DMS 273 treated with DMSO at 0.1 percent for 48 hours (cell line): ENCODE measurements at places on chromosomes 7 and 10.
A peak's percentile ranks its signal among the peaks of the same experiment; 100 is the strongest.

DNA sequence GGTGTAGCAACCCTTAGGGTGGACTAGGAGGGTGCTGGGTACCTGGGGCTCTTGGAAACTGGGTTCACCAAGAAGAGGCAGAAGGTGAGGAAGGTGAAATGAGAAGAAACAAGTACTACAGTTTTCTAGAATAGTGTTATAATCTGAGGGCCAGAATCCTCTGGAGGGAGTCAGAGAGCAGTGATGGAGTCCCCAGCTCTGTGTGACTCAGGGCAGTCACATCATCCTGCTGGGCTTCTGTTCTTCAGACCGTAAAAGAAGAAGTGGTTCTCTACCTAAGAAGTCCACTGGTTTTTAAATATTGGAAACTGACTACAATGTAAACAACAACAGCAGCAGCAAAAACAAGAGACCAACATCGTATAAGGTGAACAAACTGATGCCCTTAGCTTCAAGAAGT, 197.3 kb downstream of the PRPF18 start:
- DNase-seq, result no peak

DNA sequence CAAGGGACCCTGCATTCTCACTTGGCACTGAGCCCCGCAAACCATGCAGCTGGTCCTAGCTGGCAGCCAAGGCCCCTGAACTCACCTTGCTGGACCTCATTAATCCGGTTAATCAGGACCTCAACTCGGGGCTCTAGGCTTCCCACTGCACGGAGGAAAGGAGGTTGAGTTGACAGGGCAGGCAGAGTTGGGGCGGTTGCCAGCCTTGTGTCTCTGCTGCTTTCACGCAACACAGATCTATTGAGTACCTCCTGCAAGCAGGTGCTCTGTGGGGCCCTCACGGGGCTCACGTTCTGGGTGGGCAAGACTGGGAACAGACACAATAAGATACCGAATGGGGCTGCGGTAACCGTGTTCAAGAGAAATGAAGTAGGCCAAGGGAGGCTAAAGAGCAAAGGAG, 6.2 kb downstream of the SYCE1 start:
- no peak for DNase-seq

DNA sequence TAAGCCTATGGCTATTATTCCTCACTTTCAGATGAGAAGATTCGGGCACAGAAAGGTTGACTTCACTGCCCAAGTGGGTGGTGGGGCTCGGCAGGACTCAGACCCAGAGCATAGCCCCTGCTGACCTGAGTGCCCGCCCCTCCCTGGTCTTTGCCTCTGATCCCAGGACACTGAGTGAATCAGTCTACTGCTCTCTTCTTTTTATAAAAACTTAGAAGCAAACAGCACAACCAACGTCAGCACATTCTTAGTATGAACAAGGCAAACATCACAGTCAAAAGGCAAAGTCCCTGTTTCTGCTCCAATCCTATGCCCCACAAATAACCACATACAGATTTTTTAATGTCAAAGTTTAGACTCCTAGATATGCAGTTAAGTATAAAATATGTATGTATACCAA, 237.8 kb downstream of the ZMYND11 start:
- no peak for DNase-seq

DNA sequence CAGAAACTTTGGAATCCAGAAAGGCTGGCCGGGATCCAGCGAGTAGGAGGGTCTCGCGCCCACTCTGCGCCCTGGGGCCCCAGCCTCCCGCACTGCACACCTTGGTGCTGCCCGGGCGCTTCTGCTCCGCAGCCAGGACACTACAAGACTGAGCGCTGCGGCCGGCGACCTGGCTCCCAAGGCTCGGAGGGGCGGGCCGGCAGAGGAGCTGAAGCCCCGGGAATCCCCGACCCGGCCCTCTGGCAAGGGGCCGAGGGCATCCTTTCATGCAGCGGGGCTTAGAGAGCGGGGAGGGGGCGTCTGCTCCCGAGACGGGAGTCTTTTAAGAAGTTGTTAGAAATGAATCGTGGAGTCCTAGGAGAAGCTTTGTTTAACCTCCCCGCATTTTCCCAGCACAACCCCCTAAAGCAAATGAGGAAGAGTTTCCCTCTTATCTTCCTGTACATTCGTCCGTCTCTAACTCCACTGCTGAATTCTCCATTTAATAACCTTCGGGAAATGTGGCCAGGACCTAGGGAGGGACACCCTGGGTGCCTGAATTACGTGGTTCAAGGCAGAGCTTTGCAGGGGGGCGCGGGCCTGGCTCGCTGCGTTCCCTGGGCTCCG, 1.1 kb downstream of the VWC2 start:
- no peak for DNase-seq

- DNase-seq, result peak; percentile 61
Measured at GRCh38 chr7:29194594-29195427, at the start of gene CHN2. TSS of gene CHN2 (plus strand) at chr7:29194775.

GRCh38 chr10:60733517-60733822, 44.8 kb upstream of the CDK1 start:
- no peak for DNase-seq

- DNase-seq, result no peak
Measured at GRCh38 chr7:78253850-78254725, 455.5 kb downstream of the PHTF2 start.

DNA sequence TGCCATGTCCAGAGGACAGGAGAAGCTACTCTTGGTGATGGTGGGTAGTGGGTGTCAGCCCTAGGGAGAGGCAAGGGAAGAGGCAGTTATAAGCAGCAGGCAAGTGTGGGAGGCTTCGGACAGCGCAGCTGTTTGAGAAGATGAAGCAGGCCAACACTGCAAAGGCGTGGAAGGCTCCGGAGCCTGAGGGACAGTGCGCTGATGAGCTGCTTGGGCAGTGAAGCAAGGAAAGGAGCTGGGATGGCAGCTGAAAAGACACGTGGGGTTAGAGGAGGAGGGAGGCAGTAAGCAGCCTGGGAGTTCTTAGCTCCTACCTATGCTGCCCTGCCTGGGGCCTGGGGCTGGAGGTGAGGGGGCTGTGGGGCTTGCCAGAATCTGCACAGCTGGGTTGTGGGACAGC, 50.1 kb upstream of the CRTAC1 start:
- DNase-seq, result no peak

GRCh38 chr7:5296611-5297226, 14.0 kb downstream of the SLC29A4 start:
- no peak for DNase-seq

DNA sequence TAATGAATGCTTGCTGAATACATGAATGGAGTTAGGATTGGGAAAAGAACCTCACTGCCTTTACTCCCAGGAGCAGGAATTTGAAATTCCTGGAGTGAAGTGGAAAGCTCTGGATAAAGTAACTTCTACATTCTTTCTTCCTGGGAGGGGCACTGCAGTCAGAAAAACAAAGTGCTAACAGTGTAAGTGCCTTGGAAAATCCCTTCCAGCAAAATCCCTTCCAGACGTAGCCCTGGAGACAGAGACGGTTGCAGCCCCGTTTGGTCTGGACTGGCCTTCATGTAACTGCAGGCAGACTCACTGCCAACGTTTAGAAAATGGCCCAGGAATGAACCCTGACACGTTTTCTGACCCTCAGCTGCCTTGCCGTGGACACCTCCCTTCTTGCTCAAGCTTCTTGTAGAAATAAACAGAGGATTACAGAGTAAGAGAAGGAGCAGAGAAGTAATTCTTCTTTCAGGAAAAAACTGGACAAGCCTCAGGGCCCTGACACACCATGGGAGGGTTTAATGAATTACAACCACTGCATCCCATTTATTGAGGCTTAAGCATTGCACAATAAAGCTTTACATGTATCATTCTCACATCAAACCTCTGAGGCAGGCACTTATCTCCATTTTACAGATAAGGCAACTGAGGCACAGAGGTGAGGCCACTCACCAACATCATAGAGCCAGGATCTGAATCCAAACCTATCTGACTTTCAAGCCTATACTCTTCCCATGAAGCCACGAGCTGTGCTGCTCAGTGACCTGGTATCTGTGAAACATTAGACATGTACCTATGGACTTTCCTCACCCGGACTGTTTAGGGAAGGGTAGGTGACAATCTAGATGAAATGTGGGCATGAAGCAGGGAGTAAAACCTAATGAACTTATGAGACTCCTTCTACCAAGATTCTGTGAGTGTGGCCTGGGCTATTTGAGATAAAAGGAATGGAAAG, 7.8 kb downstream of the ITPRIP start:
- DNase-seq, result no peak

DNA sequence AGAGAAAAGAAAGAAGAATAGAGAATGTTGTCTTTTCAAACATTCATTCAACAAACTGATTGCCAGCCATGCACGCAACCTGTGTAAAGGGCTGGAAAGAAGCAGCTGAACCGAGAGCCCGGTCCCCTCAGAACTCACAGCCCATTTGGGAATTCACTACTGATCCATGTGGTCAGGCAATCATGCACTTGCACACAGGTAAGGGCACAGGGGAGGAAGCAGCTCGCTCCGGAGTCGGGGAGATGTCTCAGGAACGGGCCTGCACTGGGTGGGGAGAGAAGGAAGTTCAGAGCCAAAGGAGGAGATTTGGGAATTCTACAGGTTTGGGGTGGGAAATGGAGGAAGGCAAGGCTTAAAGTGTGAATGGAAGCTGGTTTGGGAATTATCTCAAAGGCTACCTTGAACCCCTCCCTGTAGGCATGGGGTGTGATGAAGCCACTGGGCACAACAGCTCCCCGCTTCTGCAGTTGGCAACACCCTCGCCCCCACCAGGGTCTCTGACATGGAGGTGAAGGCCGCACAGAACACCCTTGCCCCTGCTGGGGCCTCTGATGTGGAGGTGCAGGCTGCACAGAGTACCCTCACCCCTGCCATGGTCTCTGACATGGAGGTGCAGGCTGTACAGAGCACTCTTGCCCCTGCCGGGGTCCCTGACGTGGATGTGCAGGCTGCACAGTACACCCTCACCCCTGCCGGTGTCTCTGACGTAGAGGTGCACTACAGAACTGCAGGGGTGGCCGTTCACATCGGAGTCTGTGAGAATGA, 194.4 kb upstream of the RNF32 start:
- DNase-seq, result no peak

DNA sequence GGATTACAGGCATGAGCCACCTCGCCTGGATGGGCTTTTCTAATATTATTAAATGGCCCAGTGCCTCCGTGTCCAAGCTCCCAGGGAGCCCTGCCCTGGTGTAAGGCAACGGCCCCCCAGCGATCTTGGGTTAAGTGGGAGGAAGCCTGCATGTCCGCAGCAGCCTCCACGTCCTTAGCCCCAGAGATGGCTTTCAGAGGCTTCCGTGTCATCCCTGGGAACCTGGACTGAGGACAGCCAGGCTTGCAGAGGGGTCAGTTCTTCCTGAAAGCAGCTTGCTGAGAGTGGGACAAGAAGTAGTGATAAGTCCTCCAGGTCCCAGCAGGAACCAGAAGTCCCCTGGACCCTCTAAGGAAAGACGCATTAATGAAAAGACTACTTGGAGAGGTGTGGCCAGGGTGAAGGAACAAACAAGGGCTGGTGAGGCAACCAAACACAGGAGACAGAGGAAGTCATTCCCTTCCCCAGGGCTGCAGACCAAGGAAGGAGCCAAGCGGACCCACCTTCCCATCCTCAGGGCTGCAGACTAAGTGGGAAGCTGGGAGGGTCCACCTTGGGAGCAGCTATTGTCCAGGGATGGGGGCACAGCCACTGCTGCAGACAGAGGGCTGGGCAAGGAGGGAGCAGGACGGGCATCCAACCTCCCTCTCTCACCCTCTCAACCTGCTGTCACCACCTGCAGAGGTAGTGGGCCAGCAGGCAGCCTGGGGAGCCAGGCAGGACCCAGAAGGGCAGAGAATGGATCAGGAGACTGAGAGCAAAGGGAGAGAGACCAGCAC, 13.0 kb upstream of the INSIG1 start:
- DNase-seq, result no peak
